KBM-7 (cell line): ENCODE measurements at places on chromosomes 6 and 20.

- DNase-seq: peak; percentile 68
Observed at GRCh38 chr6:144286503-144287393, 1.6 kb downstream of the UTRN start.

DNA sequence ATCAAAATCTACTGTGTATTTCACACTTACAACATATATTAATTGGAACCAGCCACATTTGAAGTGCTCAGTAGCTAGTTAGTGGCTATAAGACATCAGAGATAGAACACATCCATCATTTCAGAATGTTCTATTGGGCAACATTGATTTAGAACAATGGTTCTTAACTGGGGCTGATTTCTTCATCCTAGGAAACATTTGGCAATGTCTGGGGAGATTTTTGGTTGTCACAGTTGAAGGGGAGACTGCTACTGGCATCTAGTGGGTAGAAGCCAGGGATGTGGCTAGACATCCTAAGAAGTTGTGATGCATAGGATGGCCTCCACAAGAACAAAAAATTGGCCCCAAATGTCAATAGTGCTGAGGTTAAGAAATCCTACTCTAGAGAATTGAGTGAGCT is 132.5 kb downstream of the OLIG3 start:
- DNase-seq: no peak

DNA sequence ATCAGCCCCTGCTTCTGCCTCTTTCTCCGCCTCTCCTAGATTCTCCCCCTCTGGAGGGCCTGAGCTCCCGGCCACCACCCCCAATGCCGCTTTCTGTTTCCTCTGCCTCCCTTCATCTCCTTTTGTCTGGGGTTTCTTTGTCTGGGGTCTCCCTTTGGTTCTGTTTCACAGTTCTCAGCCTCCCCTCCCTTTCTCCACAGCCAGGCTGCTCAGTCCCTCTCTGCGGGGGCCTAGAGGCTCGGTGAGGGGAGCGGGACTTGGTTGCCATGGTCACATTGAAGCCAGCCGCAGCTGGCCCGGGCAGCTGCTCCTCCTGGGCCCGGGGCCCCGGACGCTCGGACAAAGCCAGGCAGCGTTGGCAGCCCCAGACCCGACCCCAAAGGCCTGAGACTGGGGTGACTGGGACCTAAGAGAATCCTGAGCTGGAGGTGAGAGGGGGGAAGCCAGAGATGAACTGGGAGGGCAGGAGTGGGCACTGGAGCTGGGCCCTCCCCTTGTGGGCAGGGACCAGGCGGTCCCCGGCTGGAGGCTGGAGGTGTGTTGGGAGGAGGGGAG is 3.5 kb upstream of the DDR1 start:
- DNase-seq: no peak

GRCh38 chr6:32847795-32848194 is 3.9 kb upstream of the PSMB8 start:
- no peak for DNase-seq

- DNase-seq: peak; percentile 100
Observed at GRCh38 chr6:14452567-14453527, 335.3 kb downstream of the CD83 start.

DNA sequence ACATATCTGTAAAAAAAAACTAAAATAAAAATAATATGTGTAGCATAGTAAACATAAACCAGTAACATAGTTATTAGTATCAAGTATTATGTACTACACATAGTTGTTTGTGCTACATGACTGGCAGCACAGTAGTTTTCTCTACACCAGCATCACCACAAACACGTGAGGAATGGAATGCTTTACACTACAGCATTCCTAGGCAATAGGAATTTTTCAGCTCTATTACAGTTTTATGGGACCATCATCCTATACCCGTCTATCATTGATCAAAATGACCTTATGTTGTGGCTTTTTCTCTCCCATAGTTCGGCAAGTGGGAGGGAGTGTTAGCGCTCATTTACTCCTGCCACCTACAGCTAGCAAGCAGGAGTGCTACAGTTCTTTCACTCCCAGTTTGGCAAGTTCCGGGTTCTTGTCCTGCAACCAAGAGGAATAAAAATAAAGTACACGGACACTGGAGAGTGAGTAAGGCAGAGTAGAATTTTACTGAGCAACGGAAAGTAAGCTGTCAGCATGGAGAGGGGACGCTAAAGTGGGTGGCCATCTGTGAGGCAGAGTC is 196.8 kb upstream of the HSF2 start:
- DNase-seq: no peak
